ENCODE measurements at places on chromosomes 16 and 17.

GRCh38 chr16:66095676-66096075 lies 270.8 kb upstream of the CDH5 start:
- no peak for DNase-seq

- DNase-seq, result no peak
Observed at GRCh38 chr17:59355030-59355701, 23.7 kb downstream of the YPEL2 start.

GRCh38 chr16:2866431-2866830 lies 8.5 kb upstream of the PRSS22 start:
- DNase-seq, result no peak

GRCh38 chr17:56322991-56323390 lies 169.7 kb downstream of the ANKFN1 start:
- no peak for DNase-seq

DNA sequence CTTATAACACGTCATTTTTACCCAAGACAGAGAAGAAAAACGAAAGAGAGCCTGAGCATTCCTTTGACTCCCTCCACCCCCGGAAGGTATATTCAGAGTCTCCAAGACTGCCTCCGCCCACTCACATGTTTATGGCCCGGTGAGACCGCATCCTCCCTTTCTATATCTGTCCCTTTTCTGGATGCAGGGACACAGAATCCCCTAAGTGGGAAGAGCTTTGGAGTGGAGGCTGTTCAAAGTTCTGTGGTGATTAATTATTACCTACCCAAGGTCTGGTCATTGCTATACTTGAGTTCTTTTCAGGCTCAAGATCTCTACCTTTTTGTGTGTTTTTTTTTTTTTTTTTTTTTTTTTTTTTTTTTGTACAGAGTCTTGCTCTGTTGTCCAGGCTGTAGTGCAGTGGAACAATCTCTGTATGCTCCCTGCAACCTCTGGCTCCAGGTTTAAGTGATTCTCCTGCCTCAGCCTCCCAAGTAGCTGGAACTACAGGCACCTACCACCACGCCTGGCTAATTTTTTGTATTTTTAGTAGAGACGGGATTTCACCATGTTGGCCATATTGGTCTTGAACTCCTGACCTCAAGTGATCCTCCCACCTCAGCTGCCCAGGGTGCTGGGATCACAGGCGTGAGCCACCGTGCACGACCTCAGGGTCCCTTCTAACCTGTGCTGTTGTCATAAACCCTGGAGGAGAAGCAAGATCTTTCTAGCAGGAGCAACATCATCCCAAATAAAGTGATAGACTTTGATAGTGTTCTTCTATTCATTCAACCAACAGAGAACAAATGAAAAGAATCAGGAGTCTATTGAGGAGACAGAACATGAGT lies 407.1 kb downstream of the WWOX start:
- no peak for DNase-seq

DNA sequence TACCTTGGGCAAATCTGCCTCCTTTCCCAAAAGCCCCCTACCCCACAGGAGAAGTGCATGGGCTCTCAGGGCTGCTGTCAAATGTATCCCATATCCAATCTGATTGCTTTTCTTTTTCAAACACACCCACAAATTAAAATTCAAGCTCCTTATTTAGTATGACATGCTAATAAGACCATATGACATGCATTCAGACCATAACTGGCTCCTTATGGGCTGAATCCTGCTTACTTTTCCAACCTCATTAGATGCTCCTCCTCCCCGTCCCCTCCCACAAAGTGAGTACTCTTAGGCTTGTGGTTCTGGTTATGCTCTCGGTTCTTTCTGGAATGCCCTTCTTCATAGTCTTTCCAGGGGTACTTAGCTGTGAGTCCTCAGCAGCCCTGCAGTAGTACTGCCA lies 59.0 kb upstream of the TOM1L1 start:
- no peak for DNase-seq

DNA sequence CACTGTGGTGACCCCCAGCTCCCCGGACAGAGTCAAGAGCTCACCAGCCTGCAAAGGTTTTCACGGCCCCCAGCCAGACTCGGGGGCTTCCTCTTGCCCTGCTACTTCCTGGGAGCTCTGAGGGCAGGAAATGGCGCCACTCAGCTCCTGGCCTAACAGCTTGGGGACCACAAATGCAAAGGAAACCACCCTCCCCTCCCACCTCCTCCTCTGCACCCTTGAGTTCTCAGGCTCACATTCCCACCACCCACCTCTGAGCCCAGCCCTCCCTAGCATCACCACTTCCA lies 375 bp upstream of the SPN start:
- DNase-seq, result peak; percentile 30

GRCh38 chr17:8910969-8911604 lies 43.6 kb upstream of the PIK3R6 start:
- no peak for DNase-seq

GRCh38 chr16:23436951-23437350 lies 16.0 kb downstream of the COG7 start:
- no peak for DNase-seq

GRCh38 chr17:9672266-9672665 lies 26.9 kb downstream of the USP43 start:
- DNase-seq, result no peak

DNA sequence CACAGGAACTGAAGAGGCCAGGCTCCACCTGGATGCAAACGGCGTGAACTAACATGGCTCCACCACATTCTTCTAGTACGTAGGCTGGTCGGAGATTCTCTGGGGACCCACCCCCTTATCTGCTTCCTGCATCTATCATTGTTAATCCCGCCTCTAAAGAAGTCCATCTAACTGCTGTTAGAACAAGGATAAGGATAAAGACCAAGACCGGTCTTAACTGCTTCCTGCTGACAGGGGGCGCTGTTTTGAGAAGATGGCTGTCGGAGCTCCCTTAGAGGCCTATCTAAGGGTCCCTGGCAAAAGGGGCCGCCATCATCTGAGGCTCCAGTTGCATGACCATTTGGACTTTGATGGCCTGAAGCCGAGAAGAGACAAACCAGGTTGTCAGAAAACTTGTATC lies 25.8 kb upstream of the TNFSF12 start:
- DNase-seq, result no peak

DNA sequence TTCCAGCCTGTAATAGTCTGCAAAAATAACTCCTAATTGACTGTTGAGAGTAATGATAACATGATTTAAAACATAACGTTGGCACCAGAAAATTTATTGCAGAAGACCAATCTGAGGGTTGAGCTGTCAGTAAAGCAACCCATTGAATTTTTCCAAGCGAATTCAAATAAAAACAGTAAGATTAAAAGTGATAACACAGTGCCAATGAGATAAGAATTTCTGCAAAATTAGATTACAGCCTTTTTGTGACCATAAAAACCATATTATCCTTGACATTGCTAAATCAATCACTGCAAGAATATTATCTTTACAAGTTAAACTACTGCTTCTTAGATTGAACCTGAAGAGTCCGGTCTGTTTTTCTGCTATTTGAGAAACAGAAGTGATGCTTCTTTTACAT lies 341.4 kb downstream of the CDH11 start:
- DNase-seq, result no peak

DNA sequence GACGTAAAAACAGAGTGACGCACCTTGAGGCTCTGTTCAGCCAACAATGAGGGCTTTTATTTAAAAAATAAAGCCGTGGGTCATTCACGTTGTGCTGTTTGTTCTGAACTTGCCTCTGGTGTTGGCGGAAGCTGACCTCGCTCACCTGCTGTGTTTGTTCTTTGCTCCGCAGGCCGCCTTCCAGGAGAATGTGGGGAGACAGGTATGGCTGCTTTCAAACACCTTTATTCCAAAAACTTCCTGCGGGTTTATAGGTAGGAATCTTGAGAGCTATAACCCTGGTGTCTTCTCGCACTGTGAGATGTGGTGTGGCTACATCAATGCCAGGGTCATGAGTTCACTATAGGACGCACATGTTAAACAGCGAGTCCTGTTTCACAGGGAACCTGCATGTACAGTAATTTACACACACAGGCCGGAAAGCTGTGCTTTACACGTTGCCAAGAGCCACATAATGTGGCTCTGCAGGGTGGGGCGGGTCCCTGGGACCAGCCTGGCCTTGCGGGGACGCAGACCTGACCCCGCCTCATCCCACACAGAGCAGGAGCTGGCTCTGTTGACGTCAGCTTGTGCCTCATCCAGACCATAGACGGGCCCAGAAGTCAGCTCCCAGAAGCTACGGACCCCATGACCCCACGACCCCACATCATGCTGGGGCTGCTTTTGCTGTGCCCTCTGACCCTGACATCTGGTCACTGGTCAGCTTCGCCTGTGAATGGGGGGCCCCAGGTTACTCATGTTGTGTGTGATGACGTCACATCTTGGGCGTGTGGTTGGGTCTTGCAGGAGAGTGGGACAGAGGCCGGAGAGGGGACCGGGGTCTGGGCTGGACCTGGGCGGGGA lies 49.9 kb upstream of the ZNF750 start:
- DNase-seq, result no peak

- no peak for DNase-seq
Observed at GRCh38 chr17:48671697-48672171, 45.6 kb upstream of the HOXB9 start.

- DNase-seq, result no peak
Observed at GRCh38 chr17:42560246-42560645, 1.7 kb upstream of the COASY start.

GRCh38 chr16:83727018-83727417 lies 80.8 kb upstream of the HSBP1 start:
- no peak for DNase-seq

DNA sequence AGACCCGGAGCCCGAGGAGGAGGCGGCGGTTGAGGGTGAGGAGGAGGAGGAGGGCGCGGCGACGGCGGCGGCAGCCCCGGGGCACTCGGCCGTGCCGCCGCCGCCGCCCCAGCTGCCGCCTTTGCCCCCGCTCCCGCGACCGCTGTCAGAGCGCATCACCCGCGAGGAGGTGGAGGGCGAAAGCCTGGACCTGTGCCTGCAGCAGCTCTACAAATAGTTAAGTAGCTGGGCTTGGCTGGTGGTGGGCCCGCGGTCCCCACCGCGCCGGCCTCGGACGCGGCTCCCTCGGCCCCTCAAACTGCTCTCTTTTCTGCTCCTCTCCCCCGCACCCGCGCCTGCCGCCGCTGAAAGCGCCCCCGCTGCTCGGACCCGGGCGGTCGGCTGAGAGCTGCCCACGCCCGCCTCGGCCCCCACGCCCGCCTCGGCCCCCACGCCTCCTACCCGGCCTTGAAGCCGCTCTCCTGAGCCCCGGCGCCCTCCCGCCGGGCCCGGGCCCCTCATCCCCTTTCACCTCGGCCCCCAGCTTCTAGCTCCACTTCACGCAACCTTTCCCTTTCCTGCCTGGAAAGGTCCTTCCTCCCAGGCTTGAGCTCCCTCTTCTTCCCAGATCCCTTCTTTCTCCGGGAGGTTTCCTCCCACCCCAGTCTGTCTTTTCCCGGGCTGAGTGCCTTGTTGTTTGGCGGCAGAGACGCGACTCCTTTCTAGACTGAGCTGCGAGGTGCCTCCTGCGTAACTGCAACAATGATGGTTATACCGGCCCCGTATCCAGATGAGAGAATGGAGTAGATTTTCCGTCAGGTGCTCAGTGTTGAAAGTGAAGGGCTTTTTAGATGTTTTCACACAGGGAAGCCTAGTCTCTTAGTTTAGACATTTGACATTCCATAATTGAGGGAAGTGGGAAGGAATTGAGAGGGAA lies 850 bp downstream of the PPM1E start:
- no peak for DNase-seq

GRCh38 chr16:85079785-85080570 lies 32.3 kb downstream of the CIBAR2 start:
- DNase-seq, result no peak

DNA sequence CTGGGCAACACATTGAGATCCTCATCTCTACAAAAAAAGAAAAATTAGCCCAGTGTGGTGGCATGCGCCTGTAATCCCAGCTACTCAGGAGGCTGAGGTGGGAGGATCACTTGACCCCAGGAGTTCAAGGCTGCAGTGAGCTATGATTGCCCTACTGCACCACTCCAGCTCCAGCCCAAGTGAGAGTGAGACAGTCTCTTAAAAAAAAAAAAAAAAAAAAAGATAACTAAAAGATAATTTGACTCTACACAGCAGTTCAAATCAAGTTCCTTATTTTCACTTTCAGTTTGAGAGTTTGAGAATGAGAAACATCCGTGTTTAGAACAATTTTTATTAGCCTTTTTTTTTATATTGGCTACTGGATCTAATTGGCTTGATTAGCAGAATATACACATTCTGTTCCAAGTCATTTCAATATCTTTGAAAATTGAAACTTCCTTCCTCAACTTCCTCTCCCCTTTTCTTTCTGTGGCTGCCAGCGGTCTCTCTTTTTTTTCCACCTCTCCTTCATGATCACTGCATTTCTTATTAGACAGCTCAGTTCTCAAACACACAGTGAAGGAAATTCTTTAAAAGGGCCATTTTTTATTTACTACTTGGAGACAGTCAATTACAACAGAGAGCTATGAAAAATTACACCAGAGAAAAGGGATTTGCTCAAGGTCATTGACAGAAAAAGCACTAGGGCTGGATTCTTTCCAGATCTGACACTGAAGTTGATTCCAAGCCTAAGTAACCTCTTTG lies 4.5 kb upstream of the ACSF2 start:
- DNase-seq, result no peak

DNA sequence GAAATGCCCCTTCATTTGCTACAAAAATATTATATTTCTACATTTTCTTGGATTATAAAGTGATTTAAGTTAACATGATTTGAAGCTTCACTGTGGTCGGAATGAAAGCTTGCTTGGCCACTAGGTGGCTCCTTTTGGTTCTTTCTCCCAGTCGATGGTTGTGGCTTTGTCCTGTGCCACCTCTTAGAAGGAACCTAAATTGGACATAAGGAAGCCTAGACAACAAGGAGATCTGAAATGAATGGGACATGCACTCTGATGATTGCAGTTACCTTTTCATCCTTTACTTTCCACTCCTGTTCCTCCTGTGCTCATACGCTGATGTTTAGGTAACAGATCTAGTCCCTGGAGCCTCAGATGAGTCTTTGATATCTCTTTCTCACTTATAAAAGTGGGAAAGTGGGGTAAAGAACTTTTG lies 39.2 kb downstream of the FTO start:
- no peak for DNase-seq

GRCh38 chr17:80475910-80476876 lies at the start of gene NPTX1:
Gene NPTX1, minus strand, starts transcription at chr17:80476607. Its CDS starts 161 bp downstream, at chr17:80476446.
- no peak for DNase-seq

DNA sequence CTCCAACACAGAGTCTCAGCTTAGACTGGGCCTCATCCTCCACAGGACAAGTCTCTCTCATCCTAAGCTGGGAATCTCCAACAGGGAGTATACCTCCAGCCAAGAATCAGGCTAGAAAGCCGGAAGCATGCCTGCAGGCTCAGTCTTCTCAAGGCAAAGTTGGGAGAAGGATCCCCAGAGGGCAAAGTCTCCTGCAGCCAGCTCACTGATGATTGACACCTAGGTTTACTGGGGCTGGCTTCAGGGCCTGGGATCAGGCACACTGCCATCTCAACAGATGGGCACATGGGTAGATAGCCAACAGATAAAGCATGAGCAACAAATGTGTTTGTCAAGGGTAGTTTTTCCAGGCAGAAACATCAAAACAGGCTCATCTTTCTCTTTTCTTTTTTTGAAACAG lies 56.1 kb upstream of the TOX3 start:
- DNase-seq, result no peak

GRCh38 chr17:78448356-78448993 lies 70.0 kb downstream of the PGS1 start:
- no peak for DNase-seq
